ENCODE measurements at places on chromosomes 13 and 19. TPM values are rescaled to one million over a fixed set of nuclear protein-coding genes. Genes with fewer than 3 reads are reported as not detected.
A peak's percentile ranks its signal among the peaks of the same experiment; 100 is the strongest.

LGALS14 gene
- 0.77 TPM for total RNA-seq

DNA sequence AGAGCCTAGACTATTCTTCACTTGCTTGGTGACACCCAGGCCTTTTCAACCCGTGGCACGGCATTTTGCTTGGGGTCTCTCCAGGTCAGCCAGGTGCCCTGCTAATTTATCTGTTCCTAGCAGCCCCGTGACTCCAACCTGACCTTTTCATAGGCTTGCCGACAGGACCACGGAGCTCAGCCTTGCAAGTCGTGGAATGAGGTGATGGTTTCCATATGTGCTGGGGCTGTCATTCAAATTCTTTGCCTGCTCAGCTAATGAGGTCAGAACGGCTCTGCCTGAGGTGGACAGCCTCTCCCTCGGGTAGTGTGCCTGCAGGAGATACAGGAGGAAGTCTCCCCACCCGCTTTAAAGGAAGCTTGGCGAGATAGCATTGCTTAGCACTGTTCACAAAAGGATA, 61.0 kb downstream of the SHISA2 start:
- no peak for DNase-seq

GRCh38 chr13:86585835-86586234, 786.6 kb upstream of the SLITRK6 start:
- no peak for DNase-seq

- no peak for DNase-seq
These were observed 44.7 kb downstream of the TM9SF2 start for GRCh38 chr13:99545979-99546378.

TRPM4 gene
- total RNA-seq, result 38.8 TPM

ZNF844 gene
- 9.8 TPM for total RNA-seq

GRCh38 chr19:36110487-36111199, at the start of gene OVOL3:
TSS of gene OVOL3 (plus strand) at chr19:36111143. CDS start at chr19:36111203, 60 bp downstream.
- peak; percentile 84 for DNase-seq

SULT2B1 gene
- total RNA-seq, result 2.4 TPM

ZNF649 gene
- 42.8 TPM for total RNA-seq

KCTD4 gene
- total RNA-seq, result not detected

DNA sequence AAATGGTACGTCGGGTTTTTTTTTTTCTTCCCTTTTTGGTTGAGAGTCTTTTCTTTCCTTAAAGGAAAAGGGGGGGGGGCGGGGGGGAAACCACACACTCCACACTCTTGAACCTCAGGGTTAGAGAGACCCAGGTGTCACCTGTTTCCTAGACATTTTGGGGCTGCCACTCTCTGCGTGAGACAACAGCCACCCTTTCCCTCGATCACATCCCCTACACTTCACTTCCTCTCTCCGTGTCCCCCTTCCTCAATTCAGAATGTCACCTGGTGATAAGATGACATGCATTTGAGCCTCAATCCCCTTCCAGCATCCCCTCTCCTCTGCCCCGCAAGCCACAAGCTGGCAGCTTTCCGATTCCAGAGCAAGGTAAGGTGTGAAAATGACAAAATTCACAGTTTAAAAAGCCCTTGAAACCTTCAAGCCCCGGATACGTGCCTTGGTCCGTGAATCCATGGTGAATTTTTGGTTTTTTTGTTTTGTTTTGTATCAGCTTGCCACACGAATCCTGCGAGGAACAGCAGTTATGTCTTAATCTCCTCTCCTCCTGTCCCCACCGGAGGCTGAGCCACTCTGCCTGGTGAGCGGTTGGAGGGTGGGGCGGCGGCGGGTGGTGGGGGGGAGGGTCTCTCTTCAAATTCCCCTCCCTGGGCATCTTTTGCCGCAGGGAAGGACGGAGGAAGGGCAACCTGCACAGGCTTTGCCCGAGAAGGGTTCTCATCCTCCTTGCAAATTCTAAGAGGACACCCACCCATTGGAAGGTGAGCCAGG, 4.2 kb downstream of the PTPRS start:
- DNase-seq, result no peak

All from endodermal cell (in vitro differentiated cells).